ENCODE measurements at places on chromosomes 3 and 15.

DNA sequence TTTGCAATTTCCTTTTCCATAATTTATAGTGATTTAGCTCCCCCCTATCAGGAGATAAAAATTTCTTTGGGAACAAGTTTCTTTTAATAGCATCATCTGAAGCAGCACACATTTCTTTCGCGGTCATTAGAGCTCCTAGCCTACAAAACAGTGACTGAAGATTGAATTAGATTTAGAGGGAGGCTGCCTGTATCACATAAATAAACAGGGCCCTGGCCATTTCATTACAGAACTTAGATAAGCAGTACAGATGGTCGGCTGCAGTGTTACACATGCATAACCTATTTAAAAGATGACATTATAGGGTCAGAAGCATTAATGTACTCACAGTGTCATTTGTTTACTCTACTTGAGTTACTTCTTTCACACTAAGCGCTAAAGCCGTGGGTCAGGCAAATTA lies 81.4 kb upstream of the SLC25A26 start:
- DNase-seq = no peak

DNA sequence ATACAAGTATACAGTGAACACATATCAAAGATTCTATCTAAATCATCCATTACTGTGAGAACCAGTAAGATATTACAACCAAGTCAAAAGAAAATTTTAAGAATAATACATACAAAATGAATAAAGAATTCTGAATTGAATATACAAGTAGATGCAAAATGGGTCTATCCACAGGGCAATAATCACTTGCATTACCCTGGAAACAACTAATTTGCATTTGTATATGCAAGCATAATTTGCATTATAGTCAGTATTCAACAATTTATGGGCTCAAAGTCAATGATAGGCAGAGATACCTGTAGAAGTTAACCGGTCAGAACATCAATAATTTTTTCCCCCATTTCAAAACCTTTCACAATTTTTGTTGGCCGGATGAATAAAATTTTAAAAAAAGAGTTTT lies 512.2 kb upstream of the ALCAM start:
- DNase-seq = no peak

DNA sequence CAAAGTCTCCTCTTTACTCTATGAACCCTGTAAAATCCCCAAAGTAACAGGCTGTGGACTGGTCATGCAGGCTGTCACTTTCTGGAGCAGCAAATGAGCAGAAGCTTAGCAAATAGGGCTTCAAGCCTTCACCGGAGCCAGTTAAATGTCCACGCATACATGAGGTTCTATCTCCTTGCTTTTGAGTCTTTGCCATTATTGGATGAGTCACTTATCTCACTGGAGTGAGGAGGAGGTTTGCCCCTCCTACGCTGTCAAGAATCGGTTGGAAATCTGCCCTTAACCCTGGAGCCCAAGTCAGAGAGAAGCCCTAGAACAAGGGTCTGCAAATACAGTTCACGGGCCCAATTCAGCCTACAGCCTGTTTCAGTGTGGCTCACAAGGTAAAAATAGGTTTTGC lies 126.1 kb upstream of the CTNNB1 start:
- DNase-seq = no peak

DNA sequence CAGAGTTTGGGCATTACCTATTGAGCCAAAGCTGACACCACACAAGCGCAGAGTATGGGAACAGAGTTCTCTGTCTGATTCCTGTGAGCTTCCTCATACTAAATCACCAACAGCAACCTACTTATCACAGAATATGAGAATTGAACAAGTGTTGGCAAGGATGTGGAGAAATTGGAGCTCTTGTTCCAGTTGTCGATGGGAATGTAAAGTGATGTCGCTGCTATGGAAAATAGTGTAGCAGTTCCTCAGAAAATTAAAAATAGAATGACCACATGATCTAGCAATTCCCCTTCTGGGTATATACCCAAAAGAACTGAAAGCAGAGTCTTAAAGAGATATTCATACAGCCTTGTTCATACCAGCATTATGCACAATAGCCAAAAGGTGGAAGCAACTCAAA lies 33.4 kb downstream of the CD86 start:
- no peak for DNase-seq

DNA sequence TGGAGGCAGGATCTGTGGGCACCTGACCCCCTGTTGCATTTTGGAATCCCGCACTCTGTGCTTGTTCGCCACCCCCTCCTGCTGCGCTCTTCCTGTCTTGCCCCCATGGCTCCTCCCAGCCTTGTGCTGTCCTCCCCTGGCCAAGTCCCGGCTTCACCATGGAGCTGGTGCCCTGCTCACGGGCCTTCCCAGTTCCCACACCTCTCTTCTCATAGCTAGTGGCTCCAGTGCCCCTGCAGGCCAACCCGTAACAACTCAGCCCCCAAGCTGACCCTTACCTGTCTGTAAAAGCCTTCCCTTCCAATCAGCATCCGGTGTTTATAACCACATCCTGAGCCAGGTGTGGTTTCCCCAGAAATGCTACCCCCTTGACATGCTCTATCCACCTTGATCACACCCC lies 407.7 kb upstream of the C2CD4B start:
- no peak for DNase-seq

- no peak for DNase-seq
These were observed 106.0 kb upstream of the MRPL3 start for GRCh38 chr3:131608741-131609140.

DNA sequence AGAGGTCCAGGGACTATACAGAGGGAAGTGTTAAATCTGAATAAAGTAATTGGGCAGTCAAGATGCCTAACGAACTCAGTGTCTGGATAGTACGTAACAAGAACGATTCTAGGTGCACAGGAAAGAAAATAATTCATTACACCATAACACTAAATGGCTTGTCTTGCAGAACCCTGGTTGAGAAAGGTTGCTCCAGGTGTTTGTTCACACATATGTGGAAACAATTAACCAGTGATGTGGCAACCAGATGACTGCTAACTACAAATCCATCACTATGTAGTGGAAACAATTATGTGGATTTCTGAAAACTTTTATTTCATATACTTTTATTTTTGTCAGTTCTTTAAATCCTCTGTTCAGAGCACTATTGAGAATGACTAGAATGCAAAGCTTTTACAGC lies 10.4 kb upstream of the HDC start:
- no peak for DNase-seq

- no peak for DNase-seq
These were observed 41.1 kb upstream of the MYZAP start for GRCh38 chr15:57550640-57551039.

DNA sequence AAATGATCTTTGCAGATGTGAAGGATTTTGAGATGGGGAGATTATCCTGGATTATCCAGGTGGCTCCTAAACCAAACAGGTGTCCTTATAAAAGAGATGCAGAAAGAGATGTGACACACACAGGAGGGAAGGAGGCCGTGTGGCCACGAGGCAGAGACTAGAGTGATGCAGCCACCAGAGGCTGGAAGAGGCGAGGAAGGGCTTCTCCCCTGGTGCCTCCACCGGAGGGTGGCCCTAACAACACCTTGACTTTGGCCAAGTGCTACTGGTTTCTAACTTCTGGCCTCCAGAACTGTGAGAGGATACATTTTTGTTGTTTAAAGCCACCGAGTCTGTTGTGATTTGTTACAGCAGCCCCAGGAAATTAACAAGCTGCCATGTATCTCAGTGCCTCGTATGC lies 127.1 kb downstream of the ASB7 start:
- DNase-seq = no peak

DNA sequence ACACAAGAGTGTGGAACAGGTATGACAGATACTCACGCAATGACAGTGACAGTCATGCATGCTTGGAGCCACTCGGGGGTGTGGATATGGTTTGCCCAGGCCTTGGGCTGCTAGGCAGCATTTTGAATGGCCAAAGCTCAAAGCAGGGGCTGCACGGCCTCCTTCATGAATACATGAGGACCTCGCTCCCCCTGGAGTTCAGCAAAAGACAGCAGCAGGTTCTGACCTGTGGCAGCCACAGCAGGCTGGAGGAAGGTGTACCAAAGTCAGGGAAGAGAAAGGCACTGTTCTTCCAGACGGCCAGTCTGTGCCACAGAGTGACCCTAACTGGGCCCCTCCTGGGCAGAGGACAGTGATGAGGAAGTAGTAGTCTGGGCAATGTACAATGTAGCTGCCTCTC lies 88.2 kb upstream of the C2CD4B start:
- no peak for DNase-seq

GRCh38 chr15:77373441-77373840 lies 46.5 kb downstream of the PEAK1 start:
- DNase-seq = no peak

GRCh38 chr15:58486564-58486963 lies 54.8 kb downstream of the LIPC start:
- no peak for DNase-seq

DNA sequence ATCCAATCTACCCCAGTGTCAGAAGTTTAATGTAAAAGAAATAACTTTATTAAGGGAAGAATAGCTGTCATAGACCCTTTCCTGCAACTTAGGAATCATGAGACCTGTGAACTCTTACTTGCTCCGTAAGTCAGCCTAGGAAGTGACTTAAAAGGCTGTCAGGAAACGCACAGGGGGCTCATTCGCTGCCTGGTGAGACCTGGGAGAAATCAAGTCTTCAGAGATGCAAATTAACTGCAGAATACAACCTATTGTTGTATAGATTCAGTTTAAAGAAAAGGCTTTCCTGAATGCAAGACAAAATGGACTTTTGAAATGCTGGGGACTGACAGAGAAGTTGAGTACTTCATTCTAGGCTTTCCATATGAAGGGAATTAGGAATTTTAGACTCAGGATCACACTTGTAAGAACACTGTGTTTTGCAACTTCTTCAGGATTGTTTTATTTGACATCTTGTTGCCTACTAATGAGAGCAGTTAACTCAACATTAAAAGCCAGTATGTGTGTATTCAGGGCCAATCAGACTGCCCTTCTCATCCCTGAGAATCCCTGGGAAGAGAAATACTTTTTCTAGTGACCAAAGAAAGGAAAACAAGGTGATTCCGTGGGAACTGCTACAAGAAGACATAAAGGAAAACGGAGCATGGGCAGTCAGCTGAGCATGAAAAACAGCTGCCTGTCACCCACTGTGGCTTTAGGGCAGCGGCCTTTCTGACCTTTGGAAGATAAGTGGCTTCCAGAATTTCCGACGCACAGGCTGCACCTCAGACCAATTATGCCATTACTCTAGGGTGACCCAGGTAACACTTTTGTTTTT lies 18.5 kb upstream of the DPPA4 start:
- DNase-seq = no peak

GRCh38 chr3:149395107-149396089 lies 17.9 kb upstream of the TM4SF1 start:
- no peak for DNase-seq

- DNase-seq = no peak
These were observed 457.4 kb downstream of the SHQ1 start for GRCh38 chr3:72390841-72391240.

DNA sequence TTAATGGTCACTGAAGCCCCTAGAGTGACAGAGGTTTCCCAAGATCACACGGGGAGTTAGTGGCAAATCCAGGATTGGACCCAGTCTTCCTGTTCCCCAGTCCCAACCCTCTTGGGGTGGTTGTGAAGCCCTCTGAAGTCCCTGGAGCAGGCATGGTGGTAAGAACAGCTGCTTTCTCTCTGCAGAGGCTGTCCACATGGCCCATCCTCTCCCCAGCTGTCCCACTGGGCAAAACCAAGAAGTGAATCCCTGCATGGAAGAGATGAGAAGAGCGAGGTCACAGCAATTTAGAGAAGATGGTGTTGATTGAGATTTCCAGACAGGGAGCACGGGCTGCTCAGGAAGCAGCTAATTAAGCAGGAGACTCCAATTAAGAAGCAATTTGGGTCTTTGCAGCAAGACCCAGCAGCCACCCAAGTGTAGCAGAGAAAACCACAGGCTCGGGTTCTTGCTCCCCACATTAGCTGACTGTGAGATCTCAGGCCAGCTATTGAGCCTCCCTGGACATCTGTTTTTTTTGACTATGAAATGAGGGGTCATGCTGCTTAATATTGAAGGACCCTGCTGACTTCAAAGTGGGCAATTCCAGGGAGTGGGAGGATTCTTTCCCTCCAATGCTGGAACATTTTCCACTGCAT lies 14.8 kb upstream of the HDAC11 start:
- DNase-seq = no peak

GRCh38 chr15:71085809-71086208 lies 29.5 kb upstream of the THSD4 start:
- no peak for DNase-seq

DNA sequence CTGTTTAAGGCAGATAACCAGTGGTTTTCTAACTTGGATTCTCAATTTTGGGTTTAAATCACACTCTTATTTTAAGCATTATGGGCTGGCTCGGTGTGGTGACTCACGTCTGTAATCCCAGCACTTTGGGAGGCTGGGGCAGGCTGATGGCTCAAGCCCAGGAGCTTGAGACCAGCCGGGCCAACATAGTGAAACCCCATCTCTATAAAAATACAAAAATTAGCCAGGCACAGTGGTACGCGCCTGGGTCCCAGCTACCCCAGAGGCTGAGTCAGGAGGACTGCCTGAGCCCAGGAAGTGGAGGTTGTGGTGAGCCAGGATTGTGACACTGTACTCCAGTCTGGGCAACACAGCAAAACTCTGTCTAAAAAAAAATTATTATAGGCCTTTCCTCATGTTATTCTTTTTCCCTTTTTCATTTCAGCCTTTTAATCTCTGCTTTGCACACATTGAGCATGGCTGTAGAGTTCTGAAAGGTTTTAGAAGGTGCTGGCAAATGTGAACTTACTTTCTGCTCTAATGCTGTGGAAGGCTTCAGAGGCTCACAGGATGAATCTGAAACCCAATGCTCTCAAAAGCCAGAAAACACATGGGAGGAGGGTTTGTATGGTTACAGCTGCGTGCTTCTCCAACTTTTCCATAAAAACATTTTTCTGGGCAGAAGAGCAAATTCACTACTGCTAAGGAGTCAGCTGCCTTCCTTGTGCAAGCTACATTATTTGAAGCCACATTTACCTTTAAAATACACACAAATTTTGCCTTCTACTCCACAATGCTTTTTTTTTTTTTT lies 32.5 kb downstream of the CHAC1 start:
- DNase-seq = no peak

- DNase-seq = no peak
These were observed 83.0 kb upstream of the KCNAB1 start for GRCh38 chr3:156037356-156037755.

DNA sequence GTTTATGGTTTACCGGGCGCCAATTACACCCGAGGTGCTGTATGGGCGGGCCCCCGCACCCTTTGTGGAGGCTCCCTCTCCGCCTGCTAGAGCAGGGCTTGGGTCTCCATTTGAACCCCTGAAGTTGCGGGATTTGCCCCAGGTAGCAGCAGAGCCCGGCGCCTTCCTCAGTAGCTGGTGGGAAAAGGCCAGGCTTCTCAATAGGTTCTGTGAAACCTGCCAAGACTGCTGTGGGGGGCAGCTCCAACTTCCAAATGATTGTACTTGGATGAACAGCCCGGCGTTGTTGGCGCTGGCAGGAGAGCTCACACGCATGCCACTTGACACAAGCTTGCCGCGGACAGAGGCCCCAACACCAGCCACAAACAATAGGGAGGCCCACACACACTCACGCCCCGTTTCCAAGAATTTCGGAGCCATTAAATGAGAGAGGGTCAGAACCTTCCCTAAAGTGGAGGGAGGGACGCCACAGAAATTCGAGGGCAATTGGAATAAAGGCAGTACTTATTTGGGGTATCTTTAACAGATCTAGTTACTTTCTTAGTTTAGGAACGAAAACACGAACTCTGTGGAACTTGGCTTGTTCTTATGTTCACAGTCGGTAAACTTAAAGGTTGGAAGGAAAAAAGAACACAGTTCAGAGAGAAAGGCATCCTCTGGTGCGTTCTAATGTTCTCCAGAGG lies 1.4 kb downstream of the EPHB3 start:
- no peak for DNase-seq

GRCh38 chr3:184786280-184786941 lies 25.6 kb upstream of the VPS8 start:
- peak; percentile 85 for DNase-seq

GRCh38 chr3:81910244-81910852 lies 148.9 kb upstream of the GBE1 start:
- DNase-seq = no peak
